Stimulated activated CD8-positive, alpha-beta memory T cell treated with anti-CD3 and anti-CD28 coated beads, Interleukin-7, amount 100 ng/mL, for 1 hour (primary cell): ENCODE measurements at places on chromosomes 4 and X.

DNA sequence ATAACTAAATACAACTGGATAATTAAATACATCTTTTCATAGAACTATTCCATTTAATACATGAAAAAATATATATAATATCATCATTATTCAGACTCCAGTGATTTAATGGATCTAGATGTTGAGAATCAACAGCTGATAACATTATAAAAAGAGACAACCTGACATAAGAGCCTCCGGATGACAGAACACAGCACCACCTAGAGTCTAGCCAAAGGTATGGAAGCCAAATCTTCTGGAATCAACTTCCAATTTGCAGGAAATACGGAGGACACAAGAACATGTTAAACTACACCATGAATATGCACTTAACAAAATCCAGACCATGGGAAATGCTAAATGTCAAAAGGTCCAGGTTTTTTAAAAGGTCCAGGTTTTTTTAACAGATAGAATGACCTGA, 55.0 kb downstream of the LRBA start:
- DNase-seq = no peak

DNA sequence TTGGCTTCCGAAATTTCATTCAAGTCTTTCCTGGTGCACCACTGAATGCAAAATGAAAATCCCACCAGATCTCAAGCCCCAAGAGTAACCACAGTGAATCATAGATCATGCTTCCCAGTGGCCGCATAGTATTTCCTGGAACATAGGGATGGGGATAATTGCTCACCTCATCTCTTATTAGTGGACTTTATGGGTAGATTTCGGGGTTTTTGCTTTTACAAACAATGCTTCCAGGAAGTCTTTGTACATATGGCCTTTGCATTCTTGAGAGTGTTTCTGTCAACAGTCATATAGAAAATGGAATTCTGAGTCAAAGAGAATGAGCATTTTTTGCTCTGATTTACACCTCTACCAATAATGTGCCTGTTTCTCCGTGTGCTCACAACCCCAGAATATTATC, 53.4 kb downstream of the PPEF2 start:
- DNase-seq = no peak

GRCh38 chrX:42399632-42400024, 378.3 kb downstream of the PPP1R2C start:
- no peak for DNase-seq

- DNase-seq = no peak
Observed at GRCh38 chrX:103405009-103405333, 28.6 kb downstream of the BEX3 start.

- no peak for DNase-seq
Observed at GRCh38 chr4:147674073-147674472, 9.9 kb downstream of the PRMT9 start.

DNA sequence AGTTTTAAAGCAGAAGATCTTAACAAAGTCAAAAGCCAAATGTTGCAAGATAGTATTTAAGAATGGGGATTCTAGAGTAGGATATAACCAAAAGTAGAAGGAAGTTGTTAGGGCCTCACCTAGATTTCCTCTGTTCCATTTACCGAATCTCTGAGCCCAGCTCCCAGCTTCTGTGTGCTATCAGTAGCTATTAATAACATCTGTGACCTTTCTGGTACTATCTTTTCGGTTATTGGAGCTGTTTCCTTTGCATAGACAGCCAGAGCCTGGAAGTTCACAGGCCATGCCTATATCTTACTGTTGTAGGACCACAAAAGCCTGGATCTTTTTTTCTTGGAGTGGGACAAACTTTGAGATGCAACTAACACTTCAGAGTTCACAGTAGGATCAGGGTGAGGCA, 244.2 kb downstream of the PPP1R2C start:
- no peak for DNase-seq

- DNase-seq = no peak
Observed at GRCh38 chr4:168503652-168504362, 7.0 kb downstream of the PALLD start.

DNA sequence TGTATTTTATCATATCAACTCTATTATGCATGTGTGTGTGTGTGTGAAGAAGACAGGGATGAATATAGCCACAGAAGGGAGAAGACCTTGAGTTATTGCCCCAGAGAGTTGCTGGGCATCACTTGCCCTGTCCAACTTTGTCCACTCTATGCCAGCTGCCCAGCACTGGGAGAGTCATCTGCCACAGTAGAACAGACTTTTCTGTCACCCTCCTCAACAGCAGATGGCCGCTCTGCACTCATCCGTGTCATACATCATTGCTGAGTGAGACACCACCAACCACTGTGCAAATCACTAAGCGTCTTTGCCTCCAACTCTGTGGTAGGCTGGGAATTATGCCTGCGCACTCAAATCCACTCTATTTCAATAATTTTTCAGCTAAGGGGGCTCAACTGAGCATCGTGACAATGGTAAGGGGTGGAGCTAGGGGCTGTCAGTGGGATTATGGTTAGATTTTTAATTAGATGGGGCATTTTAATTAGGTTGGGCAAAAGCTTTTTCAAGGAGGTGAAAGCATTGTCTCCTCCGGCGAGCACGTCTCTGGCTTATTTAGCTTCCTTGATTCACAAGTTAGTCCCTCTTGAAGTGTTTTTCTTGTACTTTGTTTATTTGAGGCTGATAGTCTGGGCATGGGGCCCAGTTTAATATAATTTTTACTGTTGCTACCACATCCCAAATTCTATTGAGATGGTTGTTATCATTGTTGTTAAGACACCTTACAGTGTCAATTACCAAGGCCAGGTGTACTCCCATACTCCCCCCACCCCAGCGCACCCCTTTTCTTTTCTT, 100.1 kb upstream of the KLF3 start:
- no peak for DNase-seq

GRCh38 chr4:1334579-1334895, 12.5 kb upstream of the UVSSA start:
- no peak for DNase-seq

GRCh38 chr4:38023347-38024205, 63.4 kb downstream of the PTTG2 start:
- DNase-seq = no peak

- DNase-seq = no peak
Observed at GRCh38 chr4:71857713-71858451, 74.0 kb upstream of the GC start.

DNA sequence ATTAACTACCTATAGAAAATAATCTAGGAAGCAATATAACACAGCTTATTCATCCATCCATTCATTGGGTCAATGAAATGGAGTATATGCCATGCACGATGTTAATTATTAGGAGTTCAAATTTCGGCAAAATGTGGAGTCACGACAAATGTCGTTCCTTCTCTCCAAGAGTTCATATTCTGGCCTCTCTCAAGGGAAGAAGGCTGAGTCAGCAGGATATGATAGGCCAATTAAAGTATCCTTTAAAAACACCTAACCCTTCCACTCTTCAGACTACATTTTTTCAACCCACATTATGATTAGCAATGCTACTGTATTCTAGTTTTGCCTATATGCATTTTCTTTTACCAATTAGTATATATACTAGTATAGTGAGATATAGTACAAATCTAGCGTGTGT, 163.1 kb downstream of the LARP7 start:
- no peak for DNase-seq

DNA sequence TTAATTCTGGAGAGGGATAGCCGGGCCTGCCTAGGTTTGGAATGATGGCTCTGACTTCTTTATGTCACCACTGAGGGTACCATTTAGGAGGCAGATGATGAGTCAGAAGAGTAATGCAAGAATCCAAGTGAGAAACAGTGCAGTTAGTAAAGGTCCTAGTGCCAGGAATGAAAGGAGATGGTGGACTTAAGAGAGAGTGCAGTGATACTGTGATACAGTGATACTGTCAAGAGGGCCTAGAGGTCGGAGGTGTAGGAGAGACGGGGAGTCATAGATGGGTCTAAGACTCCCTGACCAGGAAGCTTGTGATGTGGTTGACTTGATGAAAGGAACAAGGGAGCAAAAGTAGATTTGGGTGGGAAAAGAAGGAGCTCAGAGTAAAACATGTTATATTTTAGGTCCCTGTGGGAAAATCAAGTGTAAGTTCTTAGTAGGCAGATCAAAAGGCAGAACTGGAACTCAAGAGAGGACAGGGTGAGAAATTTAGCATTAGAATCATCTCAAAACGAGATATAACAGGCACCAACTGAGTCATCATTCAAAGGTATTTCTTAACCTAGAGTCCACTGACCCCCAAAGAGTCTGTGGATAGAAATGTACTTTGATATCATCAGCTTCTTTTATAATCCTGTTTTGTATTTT, 85.0 kb downstream of the NFKB1 start:
- DNase-seq = no peak

- DNase-seq = no peak
Observed at GRCh38 chr4:62199291-62199810, 999.2 kb downstream of the ADGRL3 start.

DNA sequence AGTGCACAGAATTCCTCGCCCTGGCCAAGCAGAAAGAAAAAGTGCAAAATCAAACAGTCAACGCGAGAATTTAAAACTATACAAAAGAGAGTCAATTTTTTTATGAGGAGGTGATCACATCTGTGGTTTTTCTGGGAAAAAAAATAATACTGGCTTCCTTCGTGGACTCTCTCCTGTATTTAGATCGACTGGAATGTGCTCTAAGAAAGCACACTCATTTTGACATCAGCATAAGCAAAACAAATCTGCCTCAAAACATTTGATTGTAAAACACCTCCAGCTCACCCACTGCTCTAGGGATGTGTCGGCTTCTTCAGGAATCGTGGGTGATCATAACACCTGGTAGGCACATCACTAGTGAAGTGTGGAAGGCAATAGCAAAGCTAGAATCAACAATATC, 417.4 kb upstream of the FAT1 start:
- no peak for DNase-seq

GRCh38 chrX:47514533-47515235, 31.7 kb upstream of the ZNF41 start:
- DNase-seq = no peak

DNA sequence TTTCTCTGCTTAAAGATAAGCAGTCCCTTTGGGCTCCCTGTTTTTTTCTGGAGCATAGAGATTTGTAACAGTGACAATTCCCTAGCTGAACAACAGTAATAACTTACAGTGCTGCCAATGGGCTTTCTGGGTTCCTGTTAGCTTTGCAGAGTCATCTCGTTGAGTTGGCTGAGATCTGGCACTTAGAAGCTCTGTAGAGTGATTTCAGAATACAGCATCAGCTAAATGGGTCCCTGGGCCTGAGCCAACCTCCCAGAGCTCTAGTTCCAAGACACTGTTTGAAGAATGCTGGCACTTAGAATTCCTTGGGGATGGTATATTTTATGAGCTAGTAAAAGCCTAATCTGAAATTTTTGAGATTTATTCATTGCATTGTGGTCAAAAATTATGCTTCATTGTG, 43.5 kb upstream of the SERTM2 start:
- no peak for DNase-seq

DNA sequence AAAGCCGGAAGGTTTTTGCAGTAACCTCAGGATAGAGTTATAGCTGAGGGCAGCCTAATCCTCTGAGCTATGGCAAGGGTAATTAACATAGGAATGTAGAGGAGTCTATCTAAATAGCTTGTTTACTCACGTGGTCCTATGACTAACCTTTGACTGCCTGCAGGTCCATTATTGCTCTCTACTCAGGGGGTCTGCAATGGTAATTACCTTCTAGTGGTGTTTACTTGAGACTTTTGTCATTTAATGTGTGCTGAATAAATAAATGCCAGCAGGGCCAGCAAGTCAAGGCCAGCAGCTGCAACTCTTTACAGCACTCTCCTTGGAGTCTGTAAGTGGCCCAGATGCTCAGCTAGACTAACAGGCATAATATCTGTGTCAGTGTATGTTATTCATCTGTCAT, 212.7 kb upstream of the FMR1 start:
- DNase-seq = no peak

- no peak for DNase-seq
Observed at GRCh38 chr4:181597766-181598165, 645.4 kb upstream of the TENM3 start.

DNA sequence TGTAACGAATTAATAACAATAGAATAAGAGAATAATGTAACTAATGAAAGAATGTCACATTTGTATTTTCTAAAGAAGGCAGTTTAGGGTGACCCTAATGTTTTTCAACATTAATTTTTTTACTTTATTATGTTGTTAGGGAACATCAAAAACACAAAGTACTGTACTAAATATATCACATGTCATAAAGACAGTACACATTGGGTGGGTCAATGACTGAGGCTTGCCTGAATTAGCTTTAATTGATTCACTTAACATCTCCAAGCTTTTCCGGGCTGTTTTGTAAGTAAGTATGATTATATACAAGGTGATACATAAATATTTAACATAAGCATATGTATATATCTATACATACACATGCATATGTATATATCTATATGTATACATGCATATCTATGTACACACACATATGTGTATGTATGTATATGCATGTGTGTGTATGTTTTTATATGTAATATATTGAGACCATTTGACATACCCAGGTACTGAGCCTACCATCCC, 43.4 kb upstream of the KLF3 start:
- no peak for DNase-seq

DNA sequence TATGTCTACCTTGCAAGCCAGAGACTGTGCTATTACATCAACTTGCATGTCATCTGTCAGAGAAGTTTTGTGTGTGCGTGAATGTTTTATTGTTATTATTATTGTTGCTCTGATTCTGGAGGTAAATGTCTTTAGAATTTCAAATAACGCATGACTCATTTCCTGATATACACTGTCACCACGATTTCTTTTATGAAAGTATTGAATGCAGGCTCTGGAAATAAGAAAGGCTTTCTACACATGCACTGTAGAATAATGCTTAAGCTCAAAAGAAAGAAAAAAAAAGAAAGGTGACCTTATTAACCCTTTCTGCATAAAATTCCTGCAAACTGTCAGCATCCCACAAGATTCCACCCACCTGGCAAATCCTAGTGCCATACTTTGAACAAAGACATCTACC, 632.9 kb downstream of the ZNF674 start:
- no peak for DNase-seq

DNA sequence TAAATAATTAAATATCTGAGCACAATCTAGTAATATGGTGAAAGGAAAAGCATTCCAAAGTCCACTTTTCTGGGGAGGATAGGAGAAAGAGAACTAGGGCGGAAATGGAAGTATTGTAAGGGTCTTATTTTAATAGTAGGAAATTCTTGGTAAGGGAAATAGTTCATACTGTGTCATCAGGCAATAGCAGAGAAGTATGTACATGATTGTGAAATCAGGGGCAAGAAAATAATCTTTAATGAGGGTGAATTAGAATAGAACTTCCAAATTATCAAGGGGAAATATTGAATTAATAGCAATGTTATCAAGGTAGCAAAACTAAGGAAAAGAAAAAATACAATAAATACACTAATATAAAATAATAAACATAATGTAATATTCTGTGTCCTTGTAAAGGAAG, 14.8 kb downstream of the GIMD1 start:
- no peak for DNase-seq

GRCh38 chr4:14701896-14702295, 300.4 kb upstream of the CPEB2 start:
- no peak for DNase-seq

GRCh38 chr4:5511791-5512190, 196.6 kb downstream of the EVC2 start:
- DNase-seq = no peak

DNA sequence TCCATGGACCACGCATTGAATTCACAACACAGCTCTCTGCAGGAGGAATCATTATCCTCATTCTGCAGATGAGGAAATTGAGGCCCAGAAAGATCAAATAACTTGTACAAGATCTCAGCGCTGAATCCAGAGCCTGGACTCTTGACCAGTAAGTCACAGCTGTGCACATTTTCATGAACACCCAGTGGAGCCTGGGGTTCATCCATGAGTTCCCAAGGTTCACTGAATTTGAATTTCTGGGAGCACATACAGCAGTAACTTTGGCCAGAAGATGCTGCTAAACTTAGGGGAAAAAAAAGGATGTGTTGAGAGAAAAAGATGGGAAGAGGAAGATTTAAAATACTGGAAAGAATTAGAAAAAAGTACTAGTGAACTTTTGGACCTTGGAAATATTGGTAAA, 218.7 kb upstream of the PPARGC1A start:
- DNase-seq = no peak
